NCI-H1048 (cell line): ENCODE measurements at places on chromosomes 12 and 14.

DNA sequence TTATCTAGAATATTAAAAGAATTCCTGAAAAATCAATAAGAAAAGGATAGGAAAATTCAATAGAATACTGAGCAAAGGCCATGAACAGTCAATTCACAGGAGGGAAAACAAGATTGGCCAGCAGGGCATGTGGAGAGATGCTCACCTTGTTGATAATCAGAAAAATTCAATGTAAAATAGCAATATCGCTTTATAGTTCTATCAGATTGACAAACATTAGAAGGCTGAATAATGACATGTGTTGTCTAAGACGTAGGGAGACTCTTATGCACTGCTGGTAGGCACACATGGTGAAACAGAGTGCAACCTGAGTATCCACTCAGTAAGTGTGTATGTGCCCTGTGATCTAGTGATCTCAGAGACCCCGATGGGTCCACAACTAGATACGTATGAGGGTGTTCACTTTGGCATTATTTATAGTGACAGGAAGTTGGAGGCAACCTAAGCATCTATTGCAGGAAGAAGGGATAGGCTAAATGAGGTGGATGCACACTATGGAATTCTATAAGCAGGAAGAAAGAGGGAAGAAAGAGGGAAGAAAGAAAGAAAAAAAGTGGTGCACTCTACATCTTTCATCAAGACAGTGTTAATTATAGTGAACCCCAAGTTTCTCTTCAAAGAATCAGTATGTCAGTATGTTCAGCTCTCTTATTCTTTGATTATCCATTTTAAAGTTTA lies 3.8 kb upstream of the ANKRD33 start:
- no peak for DNase-seq

DNA sequence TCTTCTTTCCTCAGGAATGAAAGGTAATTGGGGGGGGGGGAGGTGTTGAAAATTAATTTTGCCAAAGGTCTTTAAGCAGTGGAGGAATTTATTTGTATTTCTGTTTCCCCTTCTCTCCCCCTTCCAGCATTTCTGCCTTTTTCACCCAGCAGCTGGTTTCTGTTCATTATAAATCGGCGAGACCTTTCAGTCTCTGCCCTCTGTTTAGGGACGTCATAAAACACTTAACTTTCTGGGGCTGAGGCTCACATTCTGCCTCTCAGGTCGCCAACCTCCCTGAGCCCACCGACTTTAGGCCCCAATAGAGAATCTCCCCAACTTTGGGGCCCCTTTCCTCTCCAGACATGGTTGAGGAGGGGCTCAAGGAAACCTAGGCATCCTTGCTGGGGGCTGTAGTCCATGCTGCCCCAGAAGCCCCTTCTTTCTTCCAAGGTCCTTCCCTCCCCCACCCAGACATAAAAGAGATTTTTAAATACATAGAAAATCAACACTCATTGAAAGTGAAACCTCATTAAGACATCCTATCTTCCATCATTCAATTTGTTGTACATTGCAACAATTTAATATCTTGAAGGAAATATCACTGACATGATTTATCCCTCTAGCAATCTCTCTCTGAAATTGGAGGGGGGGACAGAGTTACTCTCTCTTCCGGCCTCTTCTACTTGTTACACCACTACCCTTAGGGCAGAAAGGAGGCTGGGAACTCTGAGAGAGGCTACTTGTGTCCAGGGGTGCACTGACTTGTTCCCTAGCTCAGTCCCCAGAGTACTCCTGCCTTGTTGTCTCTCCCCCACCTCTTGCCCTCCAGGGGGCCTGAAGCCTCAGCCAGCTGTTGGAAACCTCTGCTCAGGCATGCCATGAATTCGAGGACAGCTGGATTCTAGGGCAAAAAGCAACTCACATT lies 2.5 kb upstream of the HOXC6 start:
- no peak for DNase-seq

DNA sequence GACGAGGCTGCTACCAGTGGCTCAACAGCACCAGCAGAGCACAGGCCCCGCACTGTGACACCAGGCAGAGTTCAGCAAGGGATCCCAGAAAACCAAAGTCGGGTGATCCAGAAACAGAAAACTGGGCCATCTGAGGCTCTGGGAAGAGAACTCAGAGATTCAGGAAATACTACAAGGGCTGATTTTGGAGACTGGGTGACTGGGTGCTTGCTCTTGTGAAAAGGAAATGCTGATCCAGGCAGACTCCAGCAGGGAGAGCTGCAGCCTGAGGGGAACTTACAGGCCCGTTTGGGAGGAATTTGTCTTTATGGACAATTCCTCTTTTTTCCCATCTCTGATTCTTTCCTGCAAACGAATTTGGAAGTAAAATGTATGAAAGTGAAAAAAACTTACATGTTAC lies 28.2 kb downstream of the FOXN3 start:
- DNase-seq: no peak

DNA sequence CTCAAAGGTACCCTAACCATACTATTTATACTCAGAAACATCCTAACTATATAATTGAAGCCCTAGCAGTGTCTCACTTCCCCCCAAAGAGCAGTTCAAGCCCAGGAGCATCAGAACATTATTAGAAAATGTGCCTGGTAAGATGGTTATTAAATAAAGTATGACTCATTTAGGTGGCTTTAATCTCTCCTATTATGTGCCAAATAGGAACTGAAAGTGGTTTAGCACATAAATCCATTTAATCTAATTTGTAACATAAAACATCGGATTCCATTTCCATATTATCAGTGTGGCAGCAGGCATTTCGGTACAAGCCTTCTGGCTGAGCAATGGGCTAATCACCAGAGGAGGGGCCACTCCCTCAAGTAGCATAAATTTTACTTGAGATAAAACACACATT lies 395.2 kb upstream of the TMTC1 start:
- DNase-seq: no peak

DNA sequence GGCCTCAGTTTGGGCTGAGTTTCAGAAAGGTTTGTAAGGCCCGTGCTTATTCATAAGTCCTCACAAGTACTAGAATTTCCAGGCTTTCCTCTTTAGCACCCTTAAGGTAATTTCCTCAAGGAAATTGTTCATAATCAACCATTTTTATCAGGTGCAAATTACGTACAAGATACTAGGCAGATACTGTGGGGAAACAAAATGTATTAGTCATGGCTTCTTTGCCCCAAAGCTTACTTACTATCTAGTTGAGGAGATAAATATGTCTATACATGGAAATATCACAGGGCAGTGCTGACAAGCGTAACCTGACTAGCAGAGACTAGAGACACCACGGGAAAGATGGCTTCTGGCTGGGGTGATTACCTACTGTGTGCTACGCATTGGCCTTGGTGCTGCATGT lies 22.5 kb downstream of the MAX start:
- DNase-seq: no peak

DNA sequence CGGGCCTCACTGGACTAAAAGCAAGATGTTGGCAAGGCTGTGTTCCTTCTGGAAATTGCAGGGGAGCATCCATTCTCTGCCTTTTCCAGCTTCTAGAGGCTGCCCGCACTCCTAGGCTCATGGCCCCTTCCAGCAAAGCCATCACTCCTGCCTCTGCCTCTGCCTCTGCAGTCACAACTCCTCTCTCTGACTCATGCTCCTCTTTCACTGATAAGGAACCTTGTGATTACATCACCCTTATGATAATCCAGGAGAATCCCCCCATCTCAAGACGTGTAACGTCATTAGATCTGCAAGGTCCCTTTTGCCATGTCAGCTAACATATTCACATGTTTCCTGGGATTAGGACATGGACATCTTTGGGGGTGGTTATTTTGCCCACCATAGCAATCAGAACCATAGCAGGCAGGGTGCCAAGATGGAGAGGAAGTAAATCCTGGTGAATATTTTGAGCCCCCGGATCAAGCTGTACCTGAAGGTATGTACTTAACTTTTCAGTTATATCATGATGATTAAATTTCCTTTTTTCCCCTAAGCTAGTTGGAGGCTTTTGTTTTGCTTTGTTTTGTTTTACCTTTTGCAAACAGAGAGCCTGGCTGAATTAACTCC lies 123.6 kb downstream of the SCARB1 start:
- no peak for DNase-seq

DNA sequence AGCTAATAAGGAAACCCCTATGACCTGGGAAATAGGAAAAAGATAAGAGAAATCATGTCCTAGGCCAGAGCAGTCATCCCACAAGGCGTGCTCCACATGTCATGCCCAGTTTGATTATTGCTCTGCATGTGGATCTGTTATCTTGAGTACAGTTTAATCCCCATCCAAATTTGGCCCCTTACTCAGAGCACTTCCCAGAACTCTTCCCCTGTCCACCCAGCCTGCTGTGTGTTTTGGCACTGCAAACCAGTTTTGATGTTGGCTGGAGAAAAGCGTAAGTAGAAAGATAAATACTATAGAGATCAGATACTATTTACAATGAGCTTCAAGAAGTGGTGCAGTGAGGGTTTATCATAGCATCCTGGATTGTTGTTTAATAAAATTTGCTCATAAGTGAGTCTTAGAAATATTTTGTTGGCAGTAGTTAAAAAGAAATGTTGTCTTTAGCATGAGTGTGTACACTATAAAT lies 83.8 kb downstream of the PTPRB start:
- no peak for DNase-seq

DNA sequence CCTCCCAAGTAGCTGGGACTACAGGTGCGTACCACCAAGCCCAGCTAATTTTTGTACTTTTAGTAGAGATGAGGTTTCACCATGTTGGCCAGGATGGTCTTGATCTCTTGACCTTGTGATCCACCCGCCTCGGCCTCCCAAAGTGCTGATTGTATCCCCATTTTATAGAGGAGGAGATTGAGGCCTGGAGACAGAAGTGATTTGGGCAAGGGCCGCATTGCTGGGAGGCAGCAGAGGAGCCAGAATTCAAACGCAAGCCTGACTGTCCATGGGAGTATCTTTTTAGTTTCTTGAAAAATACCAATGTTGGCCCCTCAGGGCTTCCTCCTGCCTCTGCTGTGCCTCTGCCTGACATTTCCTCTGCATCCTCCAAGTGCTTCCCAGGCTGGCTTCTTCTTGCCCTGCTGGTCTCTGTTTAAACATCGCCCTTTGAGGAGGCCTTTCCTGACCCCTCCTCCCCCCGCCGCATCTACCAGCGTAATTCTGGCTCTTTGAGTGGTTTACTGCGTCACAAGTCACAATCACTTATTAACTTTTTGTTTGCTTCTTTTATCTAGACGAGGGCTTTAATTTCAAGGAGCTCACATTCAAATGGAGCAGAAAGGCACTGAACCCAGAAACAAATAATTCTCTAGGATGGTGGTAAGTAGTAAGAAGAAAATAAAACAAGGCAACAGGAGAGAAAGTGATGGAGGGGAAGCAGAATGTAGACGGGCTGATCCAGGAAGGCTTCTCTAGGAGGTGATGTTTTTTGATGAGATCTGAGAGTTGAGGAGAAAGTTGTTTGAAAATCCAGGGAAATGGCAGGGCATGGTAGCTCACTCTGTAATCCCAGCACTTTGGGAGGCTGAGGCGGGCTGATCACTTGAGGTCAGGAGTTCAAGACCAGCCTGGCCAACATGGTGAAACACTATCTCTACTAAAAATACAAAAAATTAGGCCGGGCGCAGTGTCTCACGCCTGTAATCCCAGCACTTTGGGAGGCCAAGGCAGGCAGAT lies 91.0 kb upstream of the MED13L start:
- DNase-seq: no peak

DNA sequence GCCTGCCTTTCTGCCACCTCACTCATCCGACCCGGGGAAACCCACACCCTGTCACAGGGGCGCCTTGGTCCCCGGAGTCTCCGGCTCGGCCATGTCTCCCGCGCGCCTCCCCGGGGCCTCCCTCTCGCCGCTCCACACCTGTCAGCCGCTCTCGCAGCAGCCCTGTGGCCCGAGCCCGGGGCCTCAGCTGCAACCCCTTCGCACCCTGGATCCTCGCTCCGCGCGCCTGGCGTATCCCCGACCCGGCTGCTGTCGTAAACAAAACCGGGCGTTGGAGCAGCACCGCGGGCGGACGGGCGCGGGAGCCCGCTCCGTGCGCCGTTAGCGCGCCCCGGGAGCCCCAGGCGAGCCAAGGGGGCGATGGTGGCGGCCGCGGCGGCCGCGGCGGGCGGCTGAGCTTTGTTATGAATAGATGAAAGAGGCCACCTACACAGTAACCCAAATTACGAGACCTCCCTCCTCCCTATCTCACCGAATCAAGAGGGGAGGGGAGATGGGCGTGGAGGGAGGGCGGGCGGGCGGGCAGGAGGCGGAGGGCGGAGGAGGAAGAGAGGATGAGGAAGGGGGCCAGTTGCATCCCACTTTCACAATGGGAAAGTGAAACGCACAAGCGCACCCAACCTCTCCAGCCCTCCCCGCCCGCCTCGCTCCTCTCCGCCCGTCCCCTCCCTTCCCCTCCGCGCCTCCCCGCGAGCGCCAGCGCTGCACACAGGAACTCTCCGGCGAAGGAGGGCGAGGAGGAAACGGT lies at the start of gene PLXNC1:
Gene PLXNC1 (plus strand): TSS at position 587 of the 748 bp plus-strand sequence. CDS start 395 bp downstream, outside the sequence.
- no peak for DNase-seq

DNA sequence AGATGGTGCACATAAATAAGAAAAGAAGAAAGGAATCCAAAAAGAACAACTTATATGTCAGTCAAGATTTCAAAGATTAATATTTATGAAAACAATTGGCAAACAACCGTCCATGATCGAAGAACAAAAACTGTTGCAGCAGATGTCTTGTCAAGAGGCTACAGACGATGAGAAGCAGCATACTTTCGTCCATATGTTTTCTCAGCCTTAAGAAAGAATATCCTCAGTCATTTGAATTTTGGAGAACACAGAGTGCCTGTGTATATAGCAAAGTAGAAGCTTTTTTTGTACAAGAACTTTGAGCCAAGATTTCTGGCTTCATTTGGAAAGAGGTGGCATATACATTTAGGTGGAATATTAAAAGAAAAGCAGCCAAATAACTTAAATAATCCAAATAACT lies 297.2 kb downstream of the ITPR2 start:
- no peak for DNase-seq

DNA sequence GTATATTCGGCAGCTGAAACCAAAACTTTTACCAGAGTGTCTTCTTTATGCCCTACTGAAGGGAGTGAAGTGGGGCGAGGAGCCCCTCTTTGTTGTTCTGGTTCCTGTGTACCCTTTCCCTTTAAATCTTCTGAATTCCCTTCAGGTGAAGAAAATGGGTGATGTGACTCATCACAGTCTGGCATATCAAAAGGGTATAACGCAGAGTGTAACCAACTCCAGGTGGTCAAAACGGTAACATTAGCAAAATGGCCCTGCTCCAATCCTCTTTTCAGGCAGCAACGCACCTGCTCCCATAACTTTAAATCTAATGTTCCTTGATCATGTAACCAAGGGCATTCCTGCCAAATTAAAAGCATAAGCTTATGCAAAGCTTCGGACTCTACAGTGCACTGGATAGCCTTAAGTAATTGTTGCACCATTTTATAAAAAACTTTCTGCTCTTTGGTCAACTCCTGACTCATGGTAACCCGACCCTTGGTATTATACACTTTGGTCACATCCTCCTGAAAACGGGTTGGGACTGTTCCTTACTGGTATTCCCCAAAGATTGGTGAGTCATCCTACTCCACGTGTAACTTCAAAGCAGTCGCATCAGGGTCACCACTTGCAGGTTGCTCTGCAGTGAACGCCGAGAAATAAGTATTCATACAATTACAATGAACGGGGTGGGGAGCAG lies 83.1 kb downstream of the KCNMB4 start:
- no peak for DNase-seq

GRCh38 chr14:101497684-101498525 lies 63.4 kb upstream of the DIO3 start:
- no peak for DNase-seq

- no peak for DNase-seq
These were observed 3.3 kb upstream of the BHLHE41 start for GRCh38 chr12:26128168-26128567.

GRCh38 chr14:67602995-67603545 lies 3.0 kb upstream of the PIGH start:
- DNase-seq: no peak
